ENCODE measurements at places on chromosomes 6 and 20.

GRCh38 chr6:30681766-30682142 lies 4.7 kb downstream of the PPP1R18 start:
- DNase-seq, result no peak

- DNase-seq, result no peak
Measured at GRCh38 chr20:46398963-46399362, 7.5 kb downstream of the ELMO2 start.

- DNase-seq, result no peak
Measured at GRCh38 chr6:13268913-13269518, 59.3 kb downstream of the TBC1D7 start.

DNA sequence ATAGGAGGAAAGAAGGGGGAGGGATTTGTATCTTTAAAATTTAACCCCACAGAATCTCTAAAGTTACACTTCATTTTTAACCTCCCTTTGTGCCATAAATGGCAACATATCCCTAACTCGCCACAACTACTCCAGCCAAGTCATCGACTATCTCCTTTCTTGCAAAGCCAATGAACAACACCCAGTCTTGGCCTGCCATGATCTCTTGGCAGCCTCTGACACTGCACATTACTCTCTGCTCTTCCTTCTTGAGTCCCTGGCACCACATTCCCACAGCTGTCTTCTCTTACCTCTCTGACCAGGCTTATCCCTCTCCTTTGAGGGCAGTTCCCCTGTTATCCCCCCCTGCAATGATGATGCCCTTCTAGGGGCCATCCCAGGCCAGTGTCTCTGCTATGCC lies 42.5 kb downstream of the MBOAT1 start:
- no peak for DNase-seq

GRCh38 chr6:80544976-80545722 lies 438.7 kb downstream of the BCKDHB start:
- DNase-seq, result no peak

GRCh38 chr6:160133441-160134336 lies 12.1 kb downstream of the SLC22A1 start:
- DNase-seq, result peak; percentile 86

DNA sequence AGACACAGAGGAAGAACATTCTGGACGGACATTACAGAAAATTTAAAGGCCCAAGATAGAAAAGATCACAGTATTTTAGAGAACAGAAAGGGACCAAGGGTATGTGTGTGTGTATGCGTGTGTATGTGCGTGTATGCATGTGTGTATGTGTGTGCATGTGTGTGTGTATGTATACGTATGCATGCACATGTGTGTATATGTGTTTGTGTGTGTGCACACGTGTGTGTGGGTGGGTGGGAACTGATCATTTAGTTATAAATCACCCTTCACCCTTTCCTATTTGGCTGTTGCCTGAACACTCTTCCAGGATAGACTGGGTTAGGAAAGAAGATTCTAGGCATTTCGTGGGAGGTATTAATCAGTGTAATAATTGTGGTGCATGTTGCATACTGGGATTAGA lies 634.4 kb downstream of the DHX35 start:
- no peak for DNase-seq

- no peak for DNase-seq
Measured at GRCh38 chr6:154520280-154520679, 9.8 kb upstream of the CNKSR3 start.

DNA sequence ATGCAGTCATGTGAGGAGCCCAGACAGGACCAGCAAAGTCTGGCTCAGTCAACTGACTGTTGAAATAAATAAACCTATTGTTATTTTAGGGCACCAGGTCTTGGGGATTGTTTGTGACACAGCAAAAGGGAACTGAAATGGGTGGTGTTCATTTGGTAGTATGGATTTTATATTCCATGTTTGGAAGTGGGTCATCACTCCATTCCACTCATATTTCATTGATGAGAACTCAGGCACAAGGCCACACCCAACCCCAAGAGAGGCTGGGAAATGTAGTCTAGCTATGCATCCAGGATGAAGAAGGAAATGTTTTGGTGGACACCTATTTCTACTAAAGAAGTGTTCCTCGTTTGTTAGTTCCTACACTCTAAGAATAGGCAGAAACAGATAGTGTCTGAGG lies 64.9 kb upstream of the BTBD3 start:
- DNase-seq, result no peak

- DNase-seq, result no peak
Measured at GRCh38 chr6:23415819-23416427, 710.1 kb upstream of the NRSN1 start.

GRCh38 chr6:98605705-98606104 lies 228.7 kb upstream of the POU3F2 start:
- no peak for DNase-seq

DNA sequence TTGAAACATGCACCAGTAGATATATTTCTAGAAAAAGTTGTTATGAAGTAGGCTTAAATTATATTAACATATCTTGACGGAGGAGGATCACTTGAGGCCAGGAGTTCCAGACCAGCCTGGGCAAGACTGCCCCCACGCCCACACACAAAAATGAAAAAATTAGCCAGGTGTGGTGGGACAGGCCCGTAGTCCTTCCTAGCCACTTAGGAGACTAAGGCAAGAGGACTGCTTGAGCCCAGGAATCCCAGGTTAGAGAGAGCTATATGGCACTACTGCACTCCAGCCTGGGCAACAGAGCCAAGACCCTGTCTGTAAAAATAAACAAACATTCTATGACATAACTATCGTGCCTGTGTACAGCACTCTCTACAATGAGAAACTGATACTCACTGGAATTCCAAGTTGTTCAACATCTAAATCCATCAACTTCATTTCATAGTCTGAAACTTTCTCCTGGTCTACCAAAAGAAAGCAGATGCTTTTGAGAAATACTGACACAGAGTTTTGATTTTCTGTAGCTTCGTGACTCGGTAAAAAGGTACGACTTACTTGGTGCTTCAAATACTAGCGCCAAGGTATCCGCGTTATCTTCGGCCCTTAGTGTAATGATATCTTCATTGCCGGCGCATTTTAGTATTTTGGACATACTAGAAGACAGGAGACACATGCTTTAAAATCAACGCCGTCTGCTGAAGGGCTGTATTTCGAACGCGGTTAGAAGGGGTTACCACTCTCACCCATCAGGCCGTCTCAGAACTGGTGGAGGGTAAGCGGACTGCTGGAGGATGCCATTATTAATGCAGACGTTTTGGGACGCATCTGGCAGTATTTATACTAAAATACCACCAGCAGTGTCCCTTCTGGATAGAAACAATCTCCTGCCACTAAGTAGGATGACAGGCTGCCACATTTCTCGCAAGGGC lies 1.3 kb downstream of the PCNA start:
- DNase-seq, result no peak
